ENCODE measurements at places on chromosomes 16 and 17.

- DNase-seq: no peak
Observed at GRCh38 chr17:82586576-82587233, 61.5 kb downstream of the WDR45B start.

- DNase-seq: no peak
Observed at GRCh38 chr17:350706-351448, 1.7 kb downstream of the RPH3AL start.

DNA sequence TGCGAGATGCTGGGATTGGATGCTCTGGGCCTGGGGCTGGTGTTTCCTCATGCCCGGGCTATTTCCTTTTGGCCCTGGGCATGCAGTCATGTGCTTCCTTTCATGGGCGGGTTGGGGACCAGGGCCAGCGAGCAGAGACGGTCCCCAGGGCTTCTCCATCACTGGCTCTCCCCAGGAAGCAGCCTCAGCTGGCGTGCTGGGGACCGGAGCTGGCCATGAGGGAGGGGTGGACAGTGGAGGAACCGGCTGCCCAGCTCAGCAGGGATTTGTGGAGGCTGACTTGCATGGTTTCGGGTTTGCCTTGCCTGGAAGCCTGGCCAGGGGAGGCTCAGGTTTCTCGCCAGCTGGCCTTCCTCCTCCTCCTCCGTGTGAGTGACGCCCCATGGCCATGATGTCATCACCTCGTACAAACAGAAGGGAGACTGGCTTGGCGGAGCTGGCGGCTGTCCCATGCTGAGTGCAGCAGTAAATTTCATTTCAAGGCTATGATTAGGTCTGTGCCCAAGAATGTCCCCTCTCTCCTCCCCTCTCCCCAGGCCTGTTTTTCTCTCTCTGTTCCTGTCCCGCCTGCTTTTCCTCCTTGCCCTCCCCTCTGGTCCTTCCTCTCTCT is 8.9 kb upstream of the TIMP2 start:
- DNase-seq: no peak

GRCh38 chr16:3143598-3144320 is 8.9 kb downstream of the ZNF213 start:
- DNase-seq: no peak

- DNase-seq: no peak
Observed at GRCh38 chr17:80778716-80779115, 212.9 kb upstream of the CHMP6 start.

GRCh38 chr16:14456793-14457481 is 173.1 kb downstream of the PARN start:
- no peak for DNase-seq

DNA sequence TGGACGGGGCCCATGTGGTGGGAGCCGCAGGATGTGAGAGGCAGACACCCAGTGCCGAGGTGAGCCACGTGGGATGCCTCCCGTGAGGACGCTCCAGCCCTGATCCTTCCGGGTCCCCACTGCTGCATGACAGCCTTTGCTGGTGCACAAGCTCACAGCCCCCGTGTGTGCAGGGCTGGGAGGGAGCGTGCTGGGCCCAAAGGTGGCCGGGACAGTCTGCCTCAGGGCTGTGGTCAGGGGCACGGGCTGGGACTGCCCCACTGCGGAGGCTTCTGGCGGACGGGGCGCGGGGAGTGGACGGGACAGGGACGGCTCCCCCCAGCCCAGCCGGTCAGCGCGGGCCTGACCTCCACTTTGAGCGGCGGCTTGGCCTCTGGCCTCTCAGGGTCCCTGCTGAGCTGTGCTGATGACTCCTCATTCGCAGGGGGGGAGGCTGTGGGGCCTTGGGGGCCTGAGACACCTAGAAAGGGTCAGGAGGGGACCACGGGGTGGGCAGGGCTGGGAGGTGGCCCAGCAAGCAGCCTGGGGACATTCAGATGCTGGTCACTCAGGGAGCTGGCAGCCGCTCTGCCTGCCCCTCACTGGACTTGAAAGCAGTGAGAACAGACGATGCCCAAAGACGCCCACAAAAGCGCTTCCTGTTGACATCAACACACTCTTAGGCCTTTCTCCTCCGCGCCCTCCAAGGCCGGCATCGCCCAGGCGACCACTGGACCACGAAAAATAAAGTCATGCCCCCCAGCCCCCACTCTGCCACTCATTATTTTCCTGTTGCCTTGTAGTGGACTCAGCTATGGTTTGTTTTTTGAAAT is 9.3 kb upstream of the METRNL start:
- DNase-seq: no peak

DNA sequence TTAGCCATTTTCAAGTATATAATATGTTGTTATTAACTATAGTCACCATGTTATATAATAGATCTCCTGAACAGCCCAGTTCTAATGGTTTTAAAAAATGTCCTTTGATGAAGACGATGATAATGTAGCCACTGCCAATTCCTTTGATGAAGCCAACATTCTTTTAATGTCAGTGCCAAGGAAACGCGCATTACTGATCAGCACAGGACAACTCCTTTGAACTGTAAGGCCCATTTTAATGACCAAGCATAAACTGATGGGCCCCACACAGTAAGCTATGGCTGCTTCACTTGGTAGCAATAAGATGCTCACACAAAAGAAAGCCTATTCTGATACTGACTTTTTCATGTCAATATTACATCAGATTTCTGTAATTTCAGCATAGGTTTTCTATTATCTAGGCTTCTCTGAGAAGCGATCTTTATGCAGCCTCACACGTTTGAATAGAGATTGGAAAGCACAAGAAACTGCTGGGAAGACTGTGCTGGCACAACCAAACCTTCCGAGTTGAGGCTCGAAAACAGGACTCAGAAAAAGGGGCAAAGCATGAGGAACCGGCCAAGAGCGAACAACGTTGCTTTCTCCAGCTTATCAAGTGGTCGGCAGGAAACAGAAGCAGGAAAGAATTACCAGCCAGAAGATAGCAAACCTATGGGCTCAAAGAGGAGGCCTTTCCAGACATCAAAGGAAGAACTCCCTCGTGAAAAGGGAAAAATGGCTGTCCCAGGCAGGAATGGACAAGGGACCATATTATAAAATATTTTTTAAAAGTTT is 19.4 kb downstream of the ERN1 start:
- DNase-seq: no peak

DNA sequence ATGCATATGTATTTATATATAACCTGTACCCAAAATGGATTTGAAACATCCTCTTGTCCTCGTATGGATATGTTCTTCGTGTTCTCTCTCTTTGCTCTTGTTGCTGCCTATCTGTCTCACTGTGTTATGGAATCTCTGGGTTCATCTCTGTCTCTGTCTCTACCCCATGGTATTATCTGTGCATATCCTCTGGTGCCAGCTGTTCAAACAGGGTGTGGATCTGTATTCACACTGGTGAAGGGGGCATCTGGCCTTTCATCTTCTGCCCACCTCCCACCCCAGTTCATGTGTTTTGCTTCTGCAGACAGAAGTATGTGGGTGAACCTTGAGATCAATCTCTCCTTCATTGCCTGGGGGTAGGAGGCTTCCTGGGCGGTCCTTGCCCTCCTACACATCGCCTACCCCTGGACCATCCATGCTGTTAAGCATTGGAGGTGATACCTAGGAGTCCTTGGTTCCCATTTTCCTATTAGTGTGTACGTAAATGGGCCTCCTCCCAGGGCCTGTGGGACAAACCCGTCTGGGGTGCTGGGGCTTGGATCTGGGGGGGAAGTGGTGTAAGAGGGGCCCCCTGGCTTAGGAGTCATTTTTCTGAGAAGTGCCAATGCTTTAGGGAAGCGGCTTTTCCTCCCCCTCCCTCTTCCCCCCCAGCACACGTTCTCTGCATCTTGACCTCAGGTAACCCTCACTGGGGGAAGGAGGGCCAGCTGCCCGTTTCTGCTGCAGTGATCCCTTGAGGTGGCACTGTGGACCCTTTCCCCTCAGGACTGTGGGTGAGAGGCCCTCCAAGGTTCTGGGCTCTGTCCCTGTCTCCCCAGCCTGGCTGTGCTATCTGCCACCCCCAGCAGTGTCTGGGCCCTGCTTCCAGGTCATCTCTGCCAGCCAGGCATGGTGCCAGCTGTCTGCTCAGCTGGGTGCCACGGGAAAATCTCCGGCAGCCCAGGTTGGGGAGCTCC is 21.1 kb downstream of the RARA start:
- no peak for DNase-seq

DNA sequence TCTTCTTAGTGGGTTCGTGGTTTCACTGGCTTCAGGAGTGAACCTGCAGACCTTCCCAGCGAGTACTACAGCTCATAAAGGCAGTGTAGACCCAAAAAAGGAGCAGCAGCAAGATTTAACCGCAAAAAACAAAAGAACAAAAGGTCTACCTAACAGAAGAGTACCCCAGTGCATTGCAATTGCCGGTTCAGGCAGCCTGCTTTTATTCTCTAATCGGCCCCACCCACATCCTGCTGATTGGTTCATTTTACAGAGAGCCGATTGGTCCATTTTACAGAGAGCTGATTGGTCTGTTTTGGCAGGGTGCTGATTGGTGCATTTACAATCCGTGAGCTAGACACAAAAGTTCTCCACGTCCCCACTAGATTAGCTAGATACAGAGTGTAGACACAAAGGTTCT is 2.0 kb upstream of the ARRB2 start:
- DNase-seq: no peak

GRCh38 chr17:61247439-61247838 is 152.2 kb upstream of the TBX2 start:
- no peak for DNase-seq

GRCh38 chr17:76685366-76685765 is 25.4 kb downstream of the MXRA7 start:
- no peak for DNase-seq

- DNase-seq: no peak
Observed at GRCh38 chr16:31913668-31914067, 40.1 kb downstream of the ZNF267 start.

DNA sequence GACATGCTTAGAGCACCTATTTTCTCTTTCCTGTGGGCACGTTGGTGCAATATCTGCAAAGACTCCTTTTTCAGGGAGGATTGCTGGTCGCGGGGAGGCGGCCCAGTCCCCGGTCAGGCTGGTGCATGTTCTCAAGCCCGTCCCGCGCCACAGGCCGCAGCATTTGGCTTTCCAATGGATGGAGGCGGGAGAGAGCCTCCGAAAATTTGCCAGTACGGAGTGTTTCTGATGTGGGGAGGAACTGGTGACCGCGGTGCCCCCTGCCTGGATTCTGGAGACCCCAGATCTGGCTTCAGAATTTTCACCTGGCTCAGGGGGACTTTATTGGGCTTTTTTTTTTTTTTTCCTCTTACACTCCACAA is 2.3 kb downstream of the CMIP start:
- no peak for DNase-seq

DNA sequence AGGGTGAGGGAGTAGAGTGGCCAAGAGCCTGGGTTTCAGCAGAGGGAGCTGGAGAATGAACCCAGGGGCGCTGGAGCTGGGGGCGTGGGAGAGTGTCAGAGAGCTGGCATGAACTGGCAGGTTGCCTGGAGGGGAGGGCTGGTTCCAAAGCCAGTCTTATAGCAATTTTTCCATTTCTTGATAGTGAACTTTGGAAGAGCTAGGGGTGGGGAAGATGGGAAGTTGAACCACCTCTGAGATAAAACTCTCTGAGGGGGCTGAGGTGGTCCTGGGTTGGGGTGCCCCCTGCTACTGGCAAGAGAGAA is 36.9 kb downstream of the ADGRG5 start:
- DNase-seq: no peak

- DNase-seq: no peak
Observed at GRCh38 chr17:31339906-31340661, 18.7 kb upstream of the EVI2A start.

Data from GM18507 (cell line).